ENCODE measurements at places on chromosomes 11 and 22.
A peak's percentile ranks its signal among the peaks of the same experiment; 100 is the strongest.

DNA sequence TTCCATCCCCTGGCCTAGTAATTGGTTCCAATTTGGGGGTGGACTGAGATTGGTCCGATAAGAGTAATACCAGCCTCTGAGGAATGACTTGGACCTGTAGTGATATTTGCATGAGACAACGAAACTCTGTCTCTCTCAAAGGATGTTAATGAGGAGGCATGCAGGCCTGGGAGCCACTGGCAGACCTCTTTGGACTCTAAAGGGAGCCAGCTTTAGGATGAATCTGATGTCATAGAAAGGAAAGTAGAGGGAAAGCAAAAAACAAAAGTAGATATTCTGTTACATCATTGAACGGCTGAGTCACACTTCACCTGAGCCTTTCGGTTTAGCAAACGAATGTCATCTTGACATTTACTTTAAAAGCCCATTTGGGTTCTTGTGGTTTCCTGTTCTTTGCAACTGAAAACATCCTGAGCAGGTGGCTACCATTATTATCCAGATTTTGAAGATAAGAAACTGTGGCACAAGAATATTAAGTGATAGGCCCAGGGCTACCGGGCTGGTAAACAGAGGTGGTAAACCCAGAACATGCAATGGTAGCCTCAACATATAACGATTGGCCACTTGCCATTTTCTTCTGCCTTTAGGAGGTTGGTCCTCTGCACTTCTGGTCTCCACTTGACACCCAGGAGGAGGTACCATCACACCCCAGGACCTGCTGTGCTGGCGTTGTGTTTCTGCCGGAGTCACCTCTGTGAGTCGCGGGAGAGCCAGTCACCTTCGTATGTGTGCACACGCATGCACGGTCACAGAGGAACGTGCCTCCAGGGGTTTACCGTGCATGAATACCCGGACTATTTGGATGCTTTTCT, 42.7 kb downstream of the RTL6 start:
- H3K4me1 ChIP-seq, result no peaks in the 10 kb centered on the region
- no peak overlapping the region for H3K27ac ChIP-seq
- no peak for DNase-seq
- no peak overlapping the region for H3K4me3 ChIP-seq
- no peaks in the 10 kb centered on the region for H3K27me3 ChIP-seq

- no peak overlapping the region for H3K4me3 ChIP-seq
- H3K4me1 ChIP-seq, result no peaks in the 10 kb centered on the region
- H3K27ac ChIP-seq, result no peak overlapping the region
- no peak for DNase-seq
Measured at GRCh38 chr11:18617688-18618341, 16.3 kb downstream of the SPTY2D1 start.

GRCh38 chr11:56852131-56852530, 103.6 kb upstream of the OR9G4 start:
- no peak overlapping the region for H3K4me3 ChIP-seq
- DNase-seq, result no peak

DNA sequence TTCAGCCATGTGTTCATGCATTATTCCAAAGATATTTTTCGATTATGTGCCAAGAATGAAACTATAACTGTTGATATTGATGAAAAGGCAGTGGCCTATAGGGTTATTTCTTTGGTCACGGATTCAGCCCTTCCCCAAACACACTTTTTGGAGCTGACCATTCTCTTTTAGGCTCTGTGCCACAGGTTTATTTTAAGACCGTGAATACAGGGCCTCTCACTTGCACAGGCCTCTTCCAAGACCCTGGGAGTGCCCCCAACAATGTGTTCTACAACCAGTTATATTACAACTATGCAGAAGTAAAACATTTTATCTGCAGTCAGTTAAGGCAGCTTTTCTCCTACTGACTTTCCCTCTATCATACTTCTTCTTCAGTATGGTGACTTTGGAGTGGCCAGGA, 104.6 kb downstream of the ALX4 start:
- peaks cover 18% of the 10 kb centered on the region for H3K4me1 ChIP-seq
- H3K36me3 ChIP-seq, result peaks cover 4% of the 10 kb centered on the region
- DNase-seq, result no peak
- no peak overlapping the region for H3K27ac ChIP-seq
- H3K4me3 ChIP-seq, result no peak overlapping the region

GRCh38 chr11:8822469-8822868, 88.5 kb upstream of the AKIP1 start:
- peaks cover 23% of the 10 kb centered on the region for H3K4me1 ChIP-seq
- no peak for DNase-seq
- H3K4me3 ChIP-seq, result no peak overlapping the region
- no peaks in the 10 kb centered on the region for H3K27me3 ChIP-seq
- 0 out of 2 replicates have a peak, but pooled peaks cover 3% of the 10 kb centered on the region for H3K36me3 ChIP-seq

GRCh38 chr11:6746626-6747025, 25.1 kb downstream of the OR2AG2 start:
- H3K4me3 ChIP-seq, result no peak overlapping the region
- no peaks in the 10 kb centered on the region for H3K4me1 ChIP-seq
- no peaks in the 10 kb centered on the region for H3K36me3 ChIP-seq
- DNase-seq, result no peak
- peaks cover 20% of the 10 kb centered on the region for H3K27me3 ChIP-seq
- H3K27ac ChIP-seq, result no peak overlapping the region

DNA sequence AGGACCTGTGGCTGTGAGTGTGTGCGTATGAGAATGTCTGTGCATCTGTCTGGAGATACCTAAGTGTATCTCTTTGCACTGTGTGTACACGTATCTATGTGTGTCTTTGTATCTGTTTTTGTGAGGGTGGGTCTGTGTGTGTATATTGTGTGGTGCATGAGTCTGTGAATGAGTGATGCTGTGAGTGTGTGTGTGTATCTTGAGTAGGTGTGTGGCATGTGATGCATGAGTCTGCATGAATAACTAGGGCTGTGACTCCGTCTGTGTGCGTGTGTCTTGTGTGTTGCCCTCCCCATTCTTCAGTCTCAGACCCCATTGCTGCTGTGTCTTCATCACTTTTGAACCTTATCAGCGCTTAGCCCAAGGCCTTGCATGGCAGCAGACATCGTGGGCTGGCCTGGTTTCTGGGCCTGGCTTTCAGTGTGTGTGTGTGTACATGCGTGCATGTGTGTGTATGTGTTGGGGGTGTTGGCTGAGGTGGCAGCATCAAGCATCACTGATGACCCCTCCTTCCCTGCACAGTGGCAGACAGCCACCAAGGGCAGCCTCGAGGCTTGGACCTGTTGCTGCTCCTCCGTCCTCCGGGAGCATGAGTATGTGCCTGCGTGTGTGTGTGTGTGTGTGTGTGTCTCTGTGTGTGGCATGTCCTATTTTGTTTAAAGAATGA, 1.4 kb downstream of the SGSM1 start:
- H3K4me1 ChIP-seq, result no peaks in the 10 kb centered on the region
- H3K27me3 ChIP-seq, result peaks cover 7% of the 10 kb centered on the region

DNA sequence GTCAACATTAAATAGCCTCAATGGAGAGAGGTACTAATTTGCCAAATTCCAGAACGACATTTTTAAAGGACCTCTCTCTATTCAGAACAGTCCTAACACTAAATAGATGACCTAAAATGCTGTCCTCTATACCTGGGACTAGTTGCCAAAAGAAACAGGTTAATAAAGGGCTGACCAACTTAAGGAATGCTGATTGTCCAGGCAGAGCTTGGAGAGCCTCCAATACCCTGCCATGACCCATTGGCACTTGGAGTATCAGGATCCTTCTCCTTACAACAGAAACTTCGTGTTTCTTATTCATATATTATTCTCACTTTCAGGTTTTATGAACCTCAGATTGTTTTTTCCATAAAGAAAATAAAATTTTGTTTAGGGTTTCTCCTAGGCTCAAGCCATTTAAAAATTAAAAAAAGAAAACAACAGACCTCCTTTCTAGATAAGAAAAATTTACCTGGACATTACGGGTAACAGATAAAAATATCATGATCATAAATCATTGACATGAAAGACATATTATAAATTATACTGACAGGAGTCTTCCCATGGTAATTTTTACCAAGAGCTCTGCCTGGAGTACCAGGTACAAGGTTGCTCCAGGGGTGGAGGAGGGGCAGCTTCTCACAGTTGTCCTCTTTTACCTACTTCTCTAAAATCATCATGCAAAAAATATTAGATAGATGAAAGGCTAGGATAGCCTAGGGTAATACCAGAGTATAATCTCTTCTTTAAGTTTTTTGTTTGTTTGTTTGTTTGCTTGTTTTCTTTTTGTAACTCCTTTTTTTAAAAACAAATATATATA, 2.0 kb downstream of the LRRC4C start:
- no peaks in the 10 kb centered on the region for H3K36me3 ChIP-seq
- no peaks in the 10 kb centered on the region for H3K4me1 ChIP-seq
- no peak overlapping the region for H3K27ac ChIP-seq
- no peak for DNase-seq
- no peak overlapping the region for H3K4me3 ChIP-seq

GRCh38 chr11:116730241-116730561, 42.6 kb downstream of the BUD13 start:
- no peaks in the 10 kb centered on the region for H3K36me3 ChIP-seq
- no peak overlapping the region for H3K4me3 ChIP-seq
- H3K27ac ChIP-seq, result no peak overlapping the region
- no peaks in the 10 kb centered on the region for H3K4me1 ChIP-seq
- no peak for DNase-seq
- no peaks in the 10 kb centered on the region for H3K27me3 ChIP-seq

GRCh38 chr11:118998822-118999221, 884 bp downstream of the CENATAC start:
- H3K36me3 ChIP-seq, result peaks cover 5% of the 10 kb centered on the region
- H3K4me3 ChIP-seq, result peak overlapping the region; percentile 89
- H3K4me1 ChIP-seq, result no peaks in the 10 kb centered on the region
- H3K27ac ChIP-seq, result no peak overlapping the region
- DNase-seq, result no peak

DNA sequence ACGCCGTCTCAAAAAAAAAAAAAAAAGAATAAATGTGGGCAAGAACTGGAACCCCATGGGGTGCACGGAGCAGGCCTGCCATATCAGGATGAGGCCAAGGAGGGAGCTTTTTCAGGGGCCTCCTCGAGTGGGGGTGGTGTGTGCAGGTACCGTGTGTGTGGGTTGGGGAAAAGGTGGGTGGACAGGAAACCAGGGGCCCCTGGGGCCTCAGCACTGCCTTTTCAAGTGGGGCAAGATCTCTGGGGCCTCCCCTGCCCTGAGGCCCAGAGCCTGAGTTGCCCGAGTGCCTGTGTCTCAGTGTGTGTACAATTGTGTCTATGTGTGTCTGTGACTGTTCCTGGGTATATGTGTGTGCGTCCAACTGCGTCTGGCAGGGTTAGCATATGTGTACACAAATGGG, 23.8 kb downstream of the TEF start:
- H3K27me3 ChIP-seq, result no peaks in the 10 kb centered on the region
- no peak overlapping the region for H3K27ac ChIP-seq
- no peak for DNase-seq
- H3K36me3 ChIP-seq, result no peaks in the 10 kb centered on the region
- peaks cover 7% of the 10 kb centered on the region for H3K4me1 ChIP-seq

DNA sequence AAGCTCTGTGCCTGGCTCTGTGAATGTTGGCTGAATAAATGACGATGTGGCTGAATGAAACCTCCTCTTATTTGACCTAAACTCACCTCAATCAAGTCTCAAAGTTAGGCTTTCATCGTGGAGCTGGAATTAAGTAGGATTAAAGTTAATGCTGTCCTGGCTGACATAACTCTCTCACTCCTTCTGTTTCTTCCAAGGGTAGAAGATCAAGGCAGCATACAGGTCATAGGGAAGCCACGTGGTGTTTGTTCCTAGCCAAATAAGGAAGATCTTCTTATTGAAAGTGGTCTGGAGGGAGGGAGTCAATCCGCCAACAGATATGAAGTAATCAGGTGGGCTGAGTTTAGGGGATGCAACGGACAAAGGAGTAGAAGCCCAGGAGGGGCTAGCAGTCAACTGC, 59.5 kb downstream of the TRIM29 start:
- DNase-seq, result no peak
- H3K27ac ChIP-seq, result no peak overlapping the region
- H3K4me3 ChIP-seq, result no peak overlapping the region
- no peaks in the 10 kb centered on the region for H3K4me1 ChIP-seq
- H3K27me3 ChIP-seq, result no peaks in the 10 kb centered on the region

- peaks cover 26% of the 10 kb centered on the region for H3K4me1 ChIP-seq
- DNase-seq, result no peak
- H3K4me3 ChIP-seq, result no peak overlapping the region
Measured at GRCh38 chr11:2650343-2650867, 49.4 kb downstream of the KCNQ1OT1 start.

DNA sequence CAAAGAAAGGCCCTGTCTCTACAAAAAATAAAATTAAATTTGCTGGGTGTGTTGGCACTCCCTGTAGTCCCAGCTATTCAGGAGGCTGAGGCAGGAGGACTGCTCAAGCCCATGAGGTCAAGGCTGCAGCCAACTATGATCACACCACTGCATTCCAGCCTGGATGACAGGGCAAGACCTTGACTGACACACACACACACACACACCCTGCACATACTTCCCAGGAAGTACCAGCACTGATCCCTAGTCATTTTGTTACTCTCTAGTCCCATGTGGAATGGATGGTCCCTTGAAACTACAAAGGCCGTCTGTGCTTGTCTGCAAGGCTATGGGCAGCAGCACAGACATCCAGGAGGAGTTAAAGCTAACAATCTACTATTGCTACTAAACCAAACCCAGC, 59.7 kb upstream of the CYP2D6 start:
- no peaks in the 10 kb centered on the region for H3K36me3 ChIP-seq
- DNase-seq, result no peak
- no peak overlapping the region for H3K27ac ChIP-seq
- H3K27me3 ChIP-seq, result no peaks in the 10 kb centered on the region
- H3K4me1 ChIP-seq, result no peaks in the 10 kb centered on the region
- no peak overlapping the region for H3K4me3 ChIP-seq

DNA sequence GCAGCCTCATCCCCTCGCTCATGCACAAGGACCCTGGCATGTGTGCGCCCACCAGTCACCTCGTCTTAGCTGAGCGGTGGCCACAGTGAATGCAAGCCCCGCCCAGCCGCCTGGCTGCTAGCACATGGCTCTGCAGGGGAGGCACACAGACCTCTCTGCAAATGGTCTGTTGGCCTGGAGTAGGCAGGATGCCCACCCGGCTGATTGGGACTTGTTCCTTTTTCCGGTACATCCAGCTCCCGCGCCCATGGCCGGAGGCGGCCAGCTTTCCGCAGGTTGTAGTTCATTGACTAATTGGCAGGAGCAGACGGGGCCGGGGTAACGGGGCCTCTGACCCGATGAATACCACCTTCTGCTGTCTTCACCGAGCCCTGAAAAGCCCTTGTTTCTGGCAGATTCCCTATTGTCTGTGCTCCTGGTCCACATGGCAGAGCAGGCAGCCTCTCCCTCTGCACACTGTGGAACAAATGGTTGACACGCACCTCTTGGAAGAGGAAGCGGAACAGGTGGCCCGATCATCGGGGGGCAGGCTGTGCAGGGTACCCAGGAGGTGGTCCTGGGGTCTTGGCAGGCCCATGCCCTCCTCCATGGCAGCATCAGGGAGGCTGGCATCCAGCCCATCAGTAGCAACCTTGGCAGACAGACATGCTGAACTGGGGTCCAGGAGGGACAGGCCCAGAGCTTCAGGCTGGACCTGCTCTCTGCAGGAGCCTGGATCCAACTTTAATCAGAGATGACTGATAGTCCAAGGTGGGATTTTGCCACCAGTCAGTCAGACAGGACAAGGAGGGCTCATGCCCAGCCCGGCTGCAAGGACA, 1512.0 kb downstream of the BRD1 start:
- H3K4me3 ChIP-seq, result no peak overlapping the region
- peak; percentile 1 for DNase-seq
- no peaks in the 10 kb centered on the region for H3K4me1 ChIP-seq
- peaks cover 16% of the 10 kb centered on the region for H3K27me3 ChIP-seq
- H3K27ac ChIP-seq, result no peak overlapping the region
